ENCODE measurements at places on chromosomes 2 and 18.

GRCh38 chr2:129865976-129866375 is 113.5 kb upstream of the RAB6C start:
- no peak for DNase-seq

DNA sequence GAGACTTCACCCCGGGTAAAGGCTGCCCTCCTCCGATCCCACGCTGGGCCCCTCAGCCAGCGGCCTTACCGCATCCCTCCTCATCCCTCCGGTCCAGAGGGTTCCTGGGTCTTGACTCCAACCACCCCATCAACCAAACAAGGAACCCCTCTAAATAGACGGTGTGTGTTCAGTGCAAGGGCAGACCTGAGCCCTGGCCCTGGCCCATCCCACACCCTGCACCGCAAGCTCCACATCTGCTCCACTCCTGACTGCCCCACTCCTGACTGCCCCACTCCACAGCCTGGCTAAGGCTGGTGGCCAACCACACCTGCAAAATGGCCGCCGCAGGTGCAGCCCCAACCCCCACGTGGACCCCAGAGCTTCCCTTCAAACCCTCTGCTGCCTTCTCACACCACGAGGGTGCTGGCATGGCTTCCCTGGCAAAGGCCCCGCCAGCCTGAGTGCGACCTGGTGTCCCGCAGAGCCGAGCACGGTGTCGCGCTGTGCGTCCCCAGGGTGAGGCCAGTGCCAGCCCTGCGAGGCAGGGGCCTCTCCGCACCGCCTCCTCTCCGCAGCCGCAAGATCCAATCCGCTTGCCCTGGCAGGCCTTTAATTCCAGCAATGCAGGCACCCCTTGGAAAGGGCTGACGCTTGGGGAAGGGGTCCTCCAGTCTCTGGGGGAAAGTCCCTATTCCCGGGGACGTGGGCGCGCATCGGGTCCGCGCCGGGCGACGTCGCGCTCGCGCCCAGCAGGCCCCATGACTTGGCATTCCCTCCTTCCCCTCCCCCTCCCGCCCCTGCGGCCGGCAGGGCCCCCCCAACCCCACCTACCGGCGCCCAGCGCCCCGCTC is 1.5 kb downstream of the KIF1A start:
- no peak for DNase-seq

- DNase-seq, result no peak
Observed at GRCh38 chr2:6449343-6449742, 416.4 kb downstream of the CMPK2 start.

- no peak for DNase-seq
Observed at GRCh38 chr2:7031547-7032245, 114.5 kb downstream of the RNF144A start.

DNA sequence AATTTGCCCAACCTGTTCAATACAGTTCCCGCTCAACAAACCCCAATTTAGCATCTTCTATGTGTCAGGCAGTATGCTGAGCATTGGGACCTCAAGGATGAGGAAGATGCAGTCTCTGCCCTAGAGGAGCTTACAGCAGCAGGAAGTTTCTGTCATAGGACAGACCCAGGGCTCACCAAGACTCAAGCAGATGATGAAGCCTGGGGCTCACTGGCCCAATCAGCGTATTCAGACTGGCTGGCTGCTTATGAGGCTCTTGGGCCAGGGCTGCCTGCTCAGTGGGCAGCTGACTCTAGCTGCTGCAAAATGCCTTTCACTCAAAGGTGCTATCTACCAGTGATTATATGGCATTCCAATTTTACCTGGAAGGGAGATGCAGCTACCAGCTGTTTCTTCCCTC is 2.1 kb downstream of the FAM178B start:
- DNase-seq, result no peak

- DNase-seq, result no peak
Observed at GRCh38 chr2:75465317-75465984, 95.3 kb downstream of the EVA1A start.

DNA sequence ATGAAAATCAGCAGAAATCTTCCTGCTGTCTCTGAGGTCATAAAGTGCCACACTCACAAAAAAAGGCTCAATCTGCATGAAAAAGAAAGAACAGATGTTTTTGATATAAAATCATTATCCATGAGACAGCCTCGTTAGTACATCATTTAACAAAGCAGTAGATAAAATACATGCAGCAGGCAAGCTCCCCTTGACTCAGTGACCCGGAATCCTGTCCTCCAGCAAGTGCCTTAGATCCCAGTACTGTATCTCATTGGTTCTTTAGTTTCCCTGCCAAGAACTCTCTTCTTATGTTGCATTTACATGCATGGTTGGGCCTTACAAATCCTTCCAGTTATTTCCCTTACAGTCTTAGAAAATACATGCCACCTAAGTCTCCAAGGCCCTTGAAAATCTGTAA is 148.9 kb upstream of the CCDC195 start:
- no peak for DNase-seq

DNA sequence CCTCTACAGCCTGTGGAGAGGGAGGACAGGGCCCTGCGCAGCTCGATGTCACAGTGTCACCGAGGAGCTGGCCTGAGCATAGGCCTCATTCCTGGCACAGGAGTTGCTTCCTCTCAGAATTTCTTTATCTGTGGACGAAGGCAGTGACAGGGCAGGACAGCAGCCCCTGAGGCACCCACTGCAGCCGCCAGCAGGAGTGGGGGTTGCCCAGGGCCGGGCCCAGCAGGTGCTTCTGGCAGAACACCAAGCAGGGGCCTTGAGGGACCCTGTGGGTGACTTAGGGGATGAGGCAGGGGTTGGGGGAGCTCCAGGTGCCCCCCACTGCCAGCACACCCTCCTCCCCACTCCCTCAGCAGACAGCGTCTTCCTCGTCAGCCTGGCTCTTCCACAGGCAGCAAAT is 290.0 kb downstream of the PHLPP1 start:
- DNase-seq, result no peak

- no peak for DNase-seq
Observed at GRCh38 chr2:64391424-64391823, 62.5 kb upstream of the LGALSL start.

DNA sequence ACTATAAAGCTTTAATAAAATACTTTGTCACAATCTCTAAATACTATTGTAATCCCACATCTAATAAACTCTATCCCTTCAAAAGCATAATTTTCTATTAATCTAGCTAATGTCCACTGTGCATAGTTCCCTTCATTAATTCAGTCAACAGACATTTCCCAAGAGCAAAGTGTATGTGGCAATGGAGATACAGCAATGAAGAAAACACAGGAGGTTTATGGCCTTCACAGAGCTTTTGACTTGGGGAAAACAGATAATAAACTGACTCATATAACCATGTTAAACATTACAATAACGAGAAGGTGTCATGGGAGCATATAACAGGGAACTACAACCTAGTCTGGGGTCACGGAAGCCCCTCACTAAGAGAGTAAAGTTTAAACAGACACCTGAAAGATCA is 86.3 kb downstream of the SPIRE1 start:
- DNase-seq, result no peak

DNA sequence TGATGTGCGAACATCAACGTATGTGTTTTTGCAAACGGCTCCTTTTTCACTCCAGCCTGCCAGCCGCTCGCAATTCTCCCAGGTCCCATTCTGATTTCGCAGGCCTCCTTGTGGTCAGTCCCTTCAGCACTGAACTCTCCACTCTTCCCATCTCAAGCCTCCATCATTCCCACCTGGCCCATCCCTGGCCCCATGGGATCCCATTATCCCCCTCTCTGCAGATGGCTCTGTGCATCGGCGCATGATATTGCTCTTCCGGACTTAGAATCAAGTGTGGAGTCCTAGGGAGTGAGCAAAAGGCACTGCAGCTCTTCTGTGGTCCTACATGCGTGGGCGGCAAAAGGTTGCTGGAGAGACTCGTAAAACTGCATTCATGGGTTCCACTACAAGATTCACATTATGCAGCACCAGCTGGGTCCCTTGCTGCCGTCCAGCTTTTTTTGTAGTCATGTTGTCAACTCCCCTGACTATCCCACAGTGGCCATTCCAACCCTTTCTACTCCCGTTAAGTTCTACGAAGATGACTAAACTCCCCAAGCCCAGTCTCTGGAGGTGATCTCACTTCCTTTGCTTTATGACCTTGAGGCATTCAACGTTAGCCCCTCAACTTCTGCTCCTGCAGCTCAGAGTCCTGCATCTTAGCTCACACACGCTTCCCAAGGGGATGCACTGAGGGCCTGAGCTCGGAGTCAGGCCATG is 125.3 kb upstream of the NRP2 start:
- DNase-seq, result no peak

DNA sequence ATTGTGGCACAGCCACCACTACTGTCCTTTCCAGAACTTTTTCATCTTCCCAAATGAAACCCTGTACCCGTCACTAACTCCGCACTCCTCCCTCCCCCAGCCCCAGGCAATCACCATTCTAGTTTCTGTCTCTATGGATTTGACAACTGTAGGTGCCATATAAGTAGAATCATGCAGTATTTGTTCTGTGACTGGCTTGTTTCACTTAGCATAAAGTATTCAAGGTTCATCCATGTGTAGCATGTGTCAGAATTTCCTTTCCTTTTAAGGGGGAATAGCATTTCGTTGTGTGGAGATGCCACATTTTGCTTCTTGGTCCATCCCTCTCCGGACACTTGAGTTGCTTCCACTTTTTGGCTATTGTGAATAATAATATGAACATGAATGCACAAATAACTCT is 842 bp upstream of the CKAP2L start:
- DNase-seq, result no peak

DNA sequence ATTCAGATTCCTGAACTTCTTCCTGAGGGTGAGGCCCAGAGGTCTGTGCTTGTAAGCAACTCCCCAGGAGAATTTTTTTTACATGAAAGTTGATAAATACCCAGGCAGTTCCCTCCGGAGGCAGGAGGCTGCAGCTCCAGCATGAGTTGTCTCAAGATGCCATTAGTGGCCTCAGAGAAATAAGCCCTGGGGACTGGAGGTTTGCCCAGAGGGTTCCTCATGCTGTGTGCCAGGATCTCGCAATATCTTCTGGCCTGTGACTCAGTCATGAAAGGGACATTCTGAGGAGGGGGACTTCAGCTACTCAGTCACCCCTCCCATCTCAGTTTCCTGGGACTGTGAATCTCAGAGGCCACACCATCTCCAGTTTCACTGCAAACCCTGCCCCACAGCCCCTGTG is 49.9 kb downstream of the LYPD1 start:
- no peak for DNase-seq

GRCh38 chr2:236674646-236675045 is 105.0 kb downstream of the ACKR3 start:
- DNase-seq, result no peak

- no peak for DNase-seq
Observed at GRCh38 chr2:42101206-42102023, 53.6 kb downstream of the PKDCC start.

- DNase-seq, result no peak
Observed at GRCh38 chr2:106257135-106257534, 63.0 kb upstream of the UXS1 start.

GRCh38 chr18:63683890-63684289 is 18.9 kb upstream of the SERPINB11 start:
- DNase-seq, result no peak

DNA sequence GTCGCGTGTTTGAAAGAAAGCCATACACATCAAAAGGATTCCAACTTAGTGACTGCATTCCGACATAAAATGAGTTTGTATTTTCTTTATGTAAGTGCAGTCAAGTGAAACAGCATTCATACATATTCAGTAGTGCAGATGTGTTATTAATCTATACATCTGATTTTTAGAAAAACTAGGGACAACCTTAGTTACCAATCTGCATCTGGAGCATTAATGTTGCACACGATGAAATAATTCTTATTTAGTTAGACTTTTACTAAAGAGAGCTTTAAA is 1.9 kb downstream of the GORASP2 start:
- DNase-seq, result no peak

DNA sequence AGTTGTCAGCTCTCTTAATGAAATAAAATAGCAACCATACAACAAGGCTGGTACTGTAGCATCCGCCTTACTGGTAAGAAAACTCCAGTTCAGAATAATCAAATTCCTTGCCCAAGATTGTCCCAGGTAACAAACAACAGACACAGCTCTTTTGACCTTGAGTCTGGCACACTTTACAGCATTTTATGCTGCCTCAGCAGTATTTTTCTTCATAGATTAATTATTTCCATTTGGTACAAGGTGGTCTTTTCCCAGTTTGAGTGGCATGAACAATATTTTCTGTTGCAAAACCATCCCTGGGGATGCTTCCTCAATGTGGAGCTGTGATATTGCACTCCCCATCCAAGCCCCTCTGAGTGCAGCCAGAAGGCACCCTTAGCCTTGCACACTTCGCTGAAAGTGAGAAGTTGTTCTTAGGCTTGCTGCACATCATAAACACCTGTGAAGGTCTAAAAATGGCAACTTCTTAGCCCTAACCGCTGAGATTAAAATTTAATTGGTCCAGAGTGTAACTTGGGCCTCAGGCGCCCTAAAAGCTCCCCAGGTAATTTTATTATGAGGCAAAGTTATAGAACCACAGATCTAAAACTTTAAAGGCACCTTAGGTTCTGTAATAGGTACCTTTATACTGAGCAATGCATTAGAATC is 523.3 kb downstream of the CMPK2 start:
- DNase-seq, result no peak

DNA sequence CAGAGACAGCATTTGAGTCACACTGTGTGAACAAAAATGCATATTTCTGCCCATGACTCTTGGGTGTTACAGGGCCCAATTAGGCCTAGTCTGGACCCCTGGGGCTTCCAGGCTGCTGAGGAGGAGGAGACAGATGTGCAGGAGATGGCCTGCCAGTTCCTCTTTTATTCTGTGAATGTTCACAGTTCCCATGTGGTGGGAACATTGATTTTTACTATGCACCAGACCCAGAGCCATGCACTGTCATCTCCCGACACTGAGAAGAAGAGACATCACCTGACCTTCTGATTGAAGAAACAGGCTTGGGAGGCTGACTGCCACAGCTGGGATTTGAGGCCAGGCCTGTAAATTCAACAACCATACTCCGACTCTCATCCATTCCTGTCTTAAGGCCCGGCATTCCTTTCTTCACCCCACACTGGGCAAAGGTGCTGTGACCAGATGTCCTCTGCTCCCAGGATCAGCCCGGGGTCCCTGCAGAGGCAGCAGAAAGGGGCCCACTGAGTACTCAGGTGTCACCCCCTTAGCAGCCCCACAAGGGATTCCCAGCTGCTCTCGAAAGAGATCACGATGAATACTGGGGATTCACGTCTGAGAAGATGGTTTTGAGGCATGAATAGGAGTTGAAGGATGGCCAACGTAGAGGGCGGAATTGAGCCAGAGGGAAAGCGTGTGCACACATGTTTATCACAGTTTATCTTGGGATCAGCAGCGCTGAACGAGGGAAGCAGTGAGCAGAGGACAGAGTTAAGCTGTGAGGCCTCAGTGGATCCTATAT is 3.6 kb upstream of the TFCP2L1 start:
- DNase-seq, result no peak

DNA sequence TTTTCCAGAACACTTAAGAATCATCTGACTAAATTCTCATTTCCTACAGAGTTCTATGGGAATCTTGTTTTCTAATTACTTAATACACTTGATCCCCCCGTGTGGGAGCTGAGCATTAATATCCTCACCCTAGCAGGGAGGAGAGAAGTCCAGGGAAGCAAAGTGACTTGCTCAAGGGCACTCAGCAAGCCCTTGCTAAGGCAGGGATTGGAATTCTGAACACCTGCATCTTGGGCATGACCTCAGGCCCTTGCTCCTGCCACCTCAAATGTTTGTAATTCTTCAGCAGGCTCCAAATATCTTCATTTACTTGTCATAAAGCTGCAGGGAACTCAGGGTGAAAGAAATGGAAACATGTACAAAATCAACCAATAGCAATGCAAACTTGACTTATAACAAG is 162.4 kb downstream of the GPD2 start:
- DNase-seq, result no peak
